ENCODE measurements at places on chromosomes 1 and 21. TPM values are rescaled to one million over a fixed set of nuclear protein-coding genes. Genes with fewer than 3 reads are reported as not detected.

CFH gene
- 1.9 TPM for total RNA-seq

AADACL3 gene
- not detected for total RNA-seq

CRYZL1 gene
- 16.6 TPM for total RNA-seq

NTNG1 gene
- total RNA-seq = 6.8 TPM

PALMD gene
- total RNA-seq = 8.2 TPM

FMO1 gene
- total RNA-seq = not detected

MATN1 gene
- total RNA-seq = 0.63 TPM

NTMT2 gene
- total RNA-seq = not detected

CRNN gene
- not detected for total RNA-seq

GUCA2A gene
- not detected for total RNA-seq

VWA5B1 gene
- total RNA-seq = not detected

TCEA3 gene
- total RNA-seq = 23.6 TPM

BSND gene
- not detected for total RNA-seq

CA6 gene
- total RNA-seq = not detected

OR2M3 gene
- not detected for total RNA-seq

TRNAU1AP gene
- total RNA-seq = 19.6 TPM

F3 gene
- 8.0 TPM for total RNA-seq

RUNX3 gene
- 3.7 TPM for total RNA-seq

All from PC-3 (cell line).